ENCODE measurements at places on chromosomes 3 and 15.
A peak's percentile ranks its signal among the peaks of the same experiment; 100 is the strongest.

GRCh38 chr3:45188719-45189659, 37.1 kb downstream of the TMEM158 start:
- no peaks in the 10 kb centered on the region for H3K36me3 ChIP-seq
- H3K27me3 ChIP-seq: peaks cover 16% of the 10 kb centered on the region
- no peak overlapping the region for H3K4me3 ChIP-seq
- no peak for DNase-seq
- H3K4me1 ChIP-seq: peaks cover 51% of the 10 kb centered on the region
- no peak overlapping the region for H3K27ac ChIP-seq

GRCh38 chr3:157104521-157104920, 55.4 kb downstream of the CCNL1 start:
- DNase-seq: no peak
- H3K4me3 ChIP-seq: no peak overlapping the region
- H3K27me3 ChIP-seq: no peaks in the 10 kb centered on the region
- H3K4me1 ChIP-seq: peaks cover 22% of the 10 kb centered on the region
- H3K36me3 ChIP-seq: peaks cover 1% of the 10 kb centered on the region

GRCh38 chr3:49725906-49726681, 2.3 kb upstream of the GMPPB start:
- no peaks in the 10 kb centered on the region for H3K27me3 ChIP-seq
- no peak for DNase-seq
- H3K4me3 ChIP-seq: no peak overlapping the region
- peaks cover 18% of the 10 kb centered on the region for H3K4me1 ChIP-seq
- H3K36me3 ChIP-seq: peaks cover 35% of the 10 kb centered on the region

DNA sequence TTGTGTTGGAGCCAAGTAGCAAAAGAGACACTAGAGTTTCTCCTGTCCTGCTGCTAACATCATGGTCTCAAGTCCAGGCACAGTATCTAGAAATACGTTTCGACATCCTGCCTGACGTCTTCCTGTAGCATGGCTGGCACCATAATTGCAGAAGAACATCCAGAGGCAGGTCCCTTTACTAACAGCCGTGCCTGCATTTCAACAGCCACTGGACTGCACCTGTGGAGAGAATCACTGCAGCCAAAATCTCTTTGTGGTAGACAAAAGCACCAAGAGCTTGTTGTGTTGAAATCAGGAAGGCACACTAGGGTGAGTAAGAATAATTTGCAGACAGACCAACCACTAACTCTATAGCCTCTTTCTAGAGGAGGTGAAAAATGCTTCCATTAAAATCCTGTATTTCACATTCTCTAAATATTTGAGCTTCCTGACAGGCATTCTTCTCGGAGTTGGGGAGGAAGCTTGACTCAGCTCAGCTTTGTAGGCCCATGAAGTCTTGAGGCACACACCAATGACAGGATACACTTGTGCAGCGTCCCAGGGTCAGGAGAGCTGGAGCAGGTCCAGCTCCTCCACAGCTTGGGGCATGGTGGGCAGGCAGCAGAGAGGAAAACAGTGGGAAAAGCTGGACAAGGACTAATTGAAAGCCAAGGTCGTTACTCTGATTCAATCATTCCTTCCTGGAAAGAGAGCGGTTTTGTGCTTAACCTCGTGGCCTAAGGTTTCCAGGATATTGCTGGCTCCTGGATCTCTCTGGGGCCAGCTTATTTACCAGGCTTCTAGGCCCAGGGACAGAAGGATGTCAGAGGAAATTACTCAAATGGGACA, 244.9 kb downstream of the FAM43A start:
- H3K27me3 ChIP-seq: no peaks in the 10 kb centered on the region
- no peak for DNase-seq
- H3K36me3 ChIP-seq: no peaks in the 10 kb centered on the region

DNA sequence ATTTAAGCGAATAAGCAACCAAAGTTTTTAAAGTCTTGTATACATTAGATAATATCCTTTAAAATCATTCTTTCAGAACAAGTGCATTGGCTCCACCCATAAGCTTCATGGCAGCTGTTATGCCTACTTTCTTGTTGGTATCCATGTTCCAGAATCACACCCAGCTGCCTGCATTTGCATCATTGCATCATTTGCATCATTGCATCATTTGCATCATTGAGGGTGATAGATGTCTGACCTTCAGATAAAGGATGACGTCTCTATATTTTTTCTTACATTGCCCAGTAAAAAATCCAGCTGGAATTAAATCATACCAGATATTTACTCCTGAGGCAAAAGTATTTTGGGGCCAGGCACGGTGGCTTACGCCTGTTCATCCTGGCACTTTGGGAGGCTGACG, 42.3 kb downstream of the SLC12A1 start:
- DNase-seq: no peak
- no peak overlapping the region for H3K27ac ChIP-seq
- no peaks in the 10 kb centered on the region for H3K36me3 ChIP-seq

DNA sequence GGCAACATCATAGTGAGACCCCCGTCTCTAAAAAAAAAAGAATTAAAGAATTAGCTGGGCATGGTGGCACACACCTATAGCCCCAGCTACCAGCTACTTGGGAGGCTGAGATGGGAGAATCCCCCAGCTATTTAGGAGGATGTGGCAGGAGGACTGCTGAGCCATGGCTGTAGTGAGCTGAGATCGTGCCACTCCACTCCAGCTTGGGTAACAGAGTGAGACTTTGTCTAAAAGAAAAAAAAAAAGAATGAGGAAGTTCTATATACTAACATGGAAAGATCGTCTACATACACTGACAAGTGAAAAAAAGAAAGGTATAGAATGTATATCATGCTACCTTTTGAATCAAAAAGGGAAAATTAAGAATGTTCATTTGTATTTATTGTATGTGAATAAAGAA, 83.9 kb upstream of the CDAN1 start:
- peaks cover 2% of the 10 kb centered on the region for H3K36me3 ChIP-seq
- no peak overlapping the region for H3K27ac ChIP-seq
- no peaks in the 10 kb centered on the region for H3K4me1 ChIP-seq
- no peaks in the 10 kb centered on the region for H3K27me3 ChIP-seq

GRCh38 chr3:152899306-152899705, 64.4 kb downstream of the P2RY1 start:
- no peaks in the 10 kb centered on the region for H3K36me3 ChIP-seq
- no peaks in the 10 kb centered on the region for H3K4me1 ChIP-seq
- no peaks in the 10 kb centered on the region for H3K27me3 ChIP-seq
- H3K27ac ChIP-seq: no peak overlapping the region
- H3K4me3 ChIP-seq: no peak overlapping the region

DNA sequence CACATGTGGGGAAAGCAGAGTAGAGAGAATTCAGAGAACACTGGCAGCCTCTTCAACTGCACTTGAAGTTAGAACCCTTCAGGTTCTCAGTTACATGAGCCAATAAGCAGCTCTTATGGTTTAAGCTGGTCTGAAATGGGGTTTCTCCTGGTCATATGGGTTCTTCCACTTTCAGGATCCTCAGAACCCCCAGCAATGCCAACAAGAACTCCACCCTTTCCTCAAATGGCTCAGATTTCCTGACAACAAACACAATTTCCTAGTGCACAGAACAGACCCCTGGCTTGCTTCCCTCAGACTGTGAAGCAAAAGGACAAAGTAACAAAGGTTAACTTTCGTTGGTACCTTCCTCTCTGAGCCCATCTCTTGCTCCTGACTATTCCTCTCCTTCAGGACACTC, 23.9 kb upstream of the FRMD4B start:
- no peak overlapping the region for H3K27ac ChIP-seq
- peaks cover 15% of the 10 kb centered on the region for H3K27me3 ChIP-seq
- peaks cover 3% of the 10 kb centered on the region for H3K4me1 ChIP-seq
- H3K36me3 ChIP-seq: no peaks in the 10 kb centered on the region

GRCh38 chr15:55289746-55290527, at the start of gene RAB27A:
RAB27A (minus strand) TSS chr15:55289813; CDS start chr15:55234934, 54,879 bp downstream.
- peaks cover 39% of the 10 kb centered on the region for H3K4me1 ChIP-seq
- H3K4me3 ChIP-seq: peak within 1 kb of the TSS; percentile 86
- peaks cover 35% of the 10 kb centered on the region for H3K36me3 ChIP-seq
- peak within 1 kb of the TSS; percentile 86 for H3K27ac ChIP-seq

DNA sequence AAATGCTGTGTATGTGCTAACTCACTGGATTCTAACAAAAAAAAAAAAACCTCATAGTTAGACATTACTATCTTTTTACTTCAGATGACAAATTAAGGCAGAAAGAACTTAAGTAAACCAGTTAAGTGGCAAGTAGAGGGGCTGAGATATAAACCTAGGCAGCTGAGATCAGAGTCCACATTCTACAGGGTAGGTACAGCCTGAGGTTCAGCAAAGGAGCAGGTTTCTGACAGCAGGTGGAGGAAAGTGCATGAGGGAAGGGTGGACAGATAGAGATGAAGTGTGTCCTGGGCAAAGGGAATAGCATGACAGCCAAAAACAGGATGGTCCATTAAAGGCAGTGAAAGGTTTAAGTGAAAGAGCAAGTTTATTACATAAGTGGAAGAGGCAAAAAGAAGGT, 329.2 kb downstream of the ULK4 start:
- H3K4me3 ChIP-seq: no peak overlapping the region
- no peaks in the 10 kb centered on the region for H3K4me1 ChIP-seq
- no peaks in the 10 kb centered on the region for H3K27me3 ChIP-seq

DNA sequence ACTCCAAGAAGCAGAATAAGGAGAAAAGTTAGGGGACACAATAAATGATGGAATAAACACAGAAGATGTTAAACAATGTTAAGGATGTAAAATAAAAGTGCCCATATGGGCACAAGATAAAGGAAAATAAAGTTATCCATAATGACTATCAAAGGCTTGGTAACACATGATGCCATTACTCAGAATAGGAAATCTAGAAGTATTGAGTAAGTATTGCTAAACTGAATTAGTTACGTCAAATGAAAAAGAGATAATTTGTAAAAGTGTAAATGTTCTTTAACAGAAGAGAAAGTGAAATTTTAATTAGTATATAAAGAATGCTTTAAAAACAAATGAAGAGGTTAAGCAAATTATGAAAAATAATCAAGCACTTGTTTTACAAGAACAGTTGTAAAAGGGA, 6.7 kb downstream of the COPS2 start:
- H3K4me1 ChIP-seq: peaks cover 32% of the 10 kb centered on the region
- no peak for DNase-seq
- no peaks in the 10 kb centered on the region for H3K27me3 ChIP-seq
- H3K4me3 ChIP-seq: no peak overlapping the region

DNA sequence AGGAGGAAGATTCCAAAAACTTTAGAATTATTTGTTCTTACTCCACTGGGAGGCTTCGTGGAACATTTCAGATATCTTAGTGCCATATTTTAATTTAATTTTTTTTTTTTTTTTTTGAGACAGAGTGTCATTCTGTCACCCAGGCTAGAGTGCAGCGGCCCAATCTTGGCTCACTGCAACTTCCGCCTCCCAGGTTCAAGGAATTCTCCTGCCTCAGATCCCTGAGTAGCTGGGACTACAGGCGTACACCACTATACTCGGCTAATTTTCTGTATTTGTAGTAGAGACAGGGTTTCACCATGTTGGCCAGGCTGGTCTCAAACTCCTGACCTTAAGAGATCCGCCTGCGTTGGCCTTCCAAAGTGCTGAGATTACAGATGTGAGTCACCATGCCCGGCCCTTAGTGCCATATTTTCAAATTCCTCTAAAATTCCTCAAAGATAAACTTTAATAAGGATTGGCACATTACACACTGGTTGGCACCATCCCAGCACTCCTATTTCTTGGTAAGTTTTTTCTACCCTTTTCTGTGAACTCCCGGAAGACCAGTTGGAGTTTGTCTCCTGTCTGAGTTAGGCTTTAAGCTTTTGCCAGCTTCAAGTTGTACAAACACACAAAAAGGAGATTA, 693.7 kb downstream of the MCTP2 start:
- H3K27me3 ChIP-seq: no peaks in the 10 kb centered on the region
- no peak overlapping the region for H3K27ac ChIP-seq
- DNase-seq: no peak
- no peak overlapping the region for H3K4me3 ChIP-seq
- H3K36me3 ChIP-seq: no peaks in the 10 kb centered on the region

DNA sequence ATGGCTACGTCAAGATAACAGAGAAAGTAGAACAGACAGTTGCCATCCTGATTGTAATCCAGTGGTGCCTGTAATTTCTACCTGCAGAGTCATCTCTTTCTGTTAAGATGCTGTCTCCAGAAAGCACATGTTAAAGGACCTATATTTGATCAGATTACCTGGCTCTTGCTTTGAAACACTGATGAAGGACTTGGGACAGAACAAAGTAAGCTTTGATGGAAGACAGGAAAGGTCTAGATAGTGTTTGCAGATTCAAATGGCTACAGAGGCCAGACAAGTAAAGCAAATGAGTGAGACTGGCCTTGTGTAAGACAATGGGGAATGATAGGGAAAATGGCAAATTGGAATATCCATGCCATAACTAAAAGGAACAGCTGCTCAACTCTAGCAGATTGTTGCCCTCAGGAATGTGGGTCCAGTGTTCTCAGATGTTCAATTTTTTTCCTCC, 1.8 kb upstream of the GSK3B start:
- no peak overlapping the region for H3K27ac ChIP-seq
- DNase-seq: no peak
- no peaks in the 10 kb centered on the region for H3K27me3 ChIP-seq
- H3K36me3 ChIP-seq: peaks cover 25% of the 10 kb centered on the region

GRCh38 chr3:20023623-20024405, 11.8 kb upstream of the PP2D1 start:
- no peak for DNase-seq
- no peak overlapping the region for H3K27ac ChIP-seq
- no peaks in the 10 kb centered on the region for H3K27me3 ChIP-seq

DNA sequence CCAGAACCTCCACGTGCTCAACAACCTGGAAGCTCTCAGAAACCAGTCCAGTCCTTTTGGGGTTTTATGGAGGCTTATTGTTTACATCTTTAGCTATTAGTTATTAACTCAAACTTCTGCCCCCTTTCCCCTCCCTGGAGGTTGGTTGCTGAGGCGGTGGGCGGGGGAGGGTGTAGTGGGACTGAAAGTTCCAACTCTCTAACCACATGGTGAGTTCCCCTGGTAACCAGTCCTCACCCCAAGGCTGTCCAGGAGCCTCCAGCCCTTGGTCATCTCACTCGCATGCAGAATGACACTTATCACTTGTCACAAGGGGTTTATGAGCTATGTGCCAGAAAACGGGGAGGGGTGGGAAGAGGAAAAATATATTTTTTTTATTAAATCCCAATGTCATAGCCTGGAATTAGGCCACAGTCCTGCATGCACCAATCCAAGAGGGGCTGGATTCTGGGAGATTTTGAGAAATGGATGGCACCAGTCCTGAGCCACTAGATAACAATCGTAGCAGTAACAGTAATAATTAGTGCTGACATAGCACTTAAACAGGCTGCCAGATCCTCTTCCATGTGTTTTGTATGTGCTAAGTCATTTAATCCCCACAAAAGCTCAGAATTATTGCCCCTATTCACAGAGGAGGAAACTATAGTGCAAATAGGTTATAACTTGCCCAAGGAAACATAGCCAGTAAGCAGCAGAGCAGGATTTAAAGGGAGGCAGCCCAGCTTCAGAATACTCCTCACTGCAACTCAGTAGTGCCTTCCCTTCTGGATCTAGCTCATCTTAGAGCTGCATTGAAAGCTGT, 85.7 kb downstream of the CRYGS start:
- H3K36me3 ChIP-seq: no peaks in the 10 kb centered on the region
- no peak overlapping the region for H3K27ac ChIP-seq
- peaks cover 14% of the 10 kb centered on the region for H3K27me3 ChIP-seq
- DNase-seq: no peak
- H3K4me3 ChIP-seq: no peak overlapping the region
